ENCODE measurements at places on chromosomes 16 and 17.
A peak's percentile ranks its signal among the peaks of the same experiment; 100 is the strongest.

- no peak for DNase-seq
These were observed 12.8 kb downstream of the PLXDC1 start for GRCh38 chr17:39138431-39139160.

DNA sequence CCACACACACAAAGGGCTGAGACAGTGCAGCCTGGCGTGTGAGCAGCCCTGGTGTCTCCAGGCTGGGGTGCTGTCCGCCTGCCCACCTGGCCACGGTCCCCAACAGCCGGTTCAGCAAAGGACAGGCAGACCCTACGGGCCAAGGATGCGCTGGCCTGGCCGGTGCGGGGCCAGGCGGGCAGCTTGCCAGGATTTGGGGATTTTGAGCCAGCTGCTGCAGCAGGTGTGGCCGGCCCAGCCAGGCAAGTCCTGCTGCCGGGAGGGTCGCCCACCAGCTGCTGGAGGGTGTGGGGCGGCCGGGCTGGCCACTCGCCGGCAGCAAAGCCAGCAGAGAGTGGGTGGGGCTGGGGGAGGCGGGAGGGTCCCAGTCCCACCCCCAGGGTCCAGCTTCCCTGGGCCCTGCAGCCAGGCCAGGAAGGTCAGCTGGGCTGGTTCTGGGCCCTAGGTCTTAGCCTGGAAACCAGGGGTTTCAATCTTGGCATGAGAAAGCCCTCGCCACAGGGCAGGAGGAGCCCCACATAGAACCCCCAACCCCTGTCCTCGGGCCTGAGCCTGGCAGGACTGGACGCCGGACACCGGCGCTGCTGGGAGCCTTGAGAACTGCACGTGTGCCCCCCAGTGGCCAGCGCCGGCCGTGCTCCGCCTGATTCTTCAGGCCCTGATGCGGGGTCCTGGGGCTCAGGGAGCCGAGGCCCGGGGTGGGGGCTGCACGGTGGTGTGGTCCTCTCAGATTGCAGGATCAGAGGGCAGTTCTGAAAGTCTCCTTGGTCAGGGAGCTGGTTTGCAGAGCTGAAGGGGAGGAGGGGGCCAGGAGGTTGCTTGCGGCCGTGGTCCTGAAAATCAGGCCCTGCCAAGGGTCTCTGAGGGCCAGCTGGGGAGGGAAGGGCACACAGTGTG is 17.6 kb upstream of the SSTR5 start:
- DNase-seq, result no peak

GRCh38 chr16:49826515-49826914 is 29.4 kb downstream of the ZNF423 start:
- DNase-seq, result no peak

- peak; percentile 29 for DNase-seq
These were observed 119.8 kb upstream of the CDH13 start for GRCh38 chr16:82506692-82507670.

DNA sequence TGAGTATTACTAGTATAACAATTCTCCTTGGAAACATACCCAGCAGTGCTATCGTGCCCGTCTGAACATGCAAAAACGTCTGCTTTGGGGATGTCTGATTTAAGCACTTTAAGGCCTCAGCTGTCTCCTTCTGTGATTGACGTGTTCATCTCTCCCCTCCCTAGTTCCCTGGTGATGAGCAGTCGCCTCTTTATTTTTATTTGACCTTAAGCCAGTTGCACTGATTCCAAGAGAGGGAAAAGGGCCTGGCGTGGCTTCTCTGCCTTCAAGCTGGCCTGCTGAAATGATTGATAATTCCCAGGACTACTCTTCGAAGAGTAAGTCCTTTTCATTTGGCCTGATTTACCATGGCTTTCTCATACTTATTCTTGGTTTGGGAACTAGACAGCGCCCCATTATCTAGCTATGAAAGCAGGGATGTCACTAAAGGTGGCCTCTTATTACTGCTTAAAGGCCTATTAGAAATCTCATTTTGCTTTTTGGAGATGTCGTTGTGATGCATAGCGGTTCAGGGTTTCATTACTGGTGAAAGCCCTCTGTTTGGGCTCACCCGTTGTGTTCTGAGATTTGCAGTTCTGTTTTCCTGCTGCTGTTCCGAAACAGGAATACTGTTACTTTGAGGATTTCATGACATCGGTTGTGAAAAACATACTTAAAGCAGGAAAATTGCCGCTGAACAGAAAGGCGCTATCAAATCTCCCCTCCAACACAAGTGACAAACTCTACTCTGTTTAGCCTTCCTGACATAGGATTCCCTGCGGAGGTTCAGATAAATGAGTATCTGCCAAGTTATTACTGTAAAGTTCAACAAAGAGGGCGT is 65.5 kb downstream of the IQCK start:
- no peak for DNase-seq

GRCh38 chr17:50939795-50940684 is 73.9 kb upstream of the TOB1 start:
- DNase-seq, result no peak

DNA sequence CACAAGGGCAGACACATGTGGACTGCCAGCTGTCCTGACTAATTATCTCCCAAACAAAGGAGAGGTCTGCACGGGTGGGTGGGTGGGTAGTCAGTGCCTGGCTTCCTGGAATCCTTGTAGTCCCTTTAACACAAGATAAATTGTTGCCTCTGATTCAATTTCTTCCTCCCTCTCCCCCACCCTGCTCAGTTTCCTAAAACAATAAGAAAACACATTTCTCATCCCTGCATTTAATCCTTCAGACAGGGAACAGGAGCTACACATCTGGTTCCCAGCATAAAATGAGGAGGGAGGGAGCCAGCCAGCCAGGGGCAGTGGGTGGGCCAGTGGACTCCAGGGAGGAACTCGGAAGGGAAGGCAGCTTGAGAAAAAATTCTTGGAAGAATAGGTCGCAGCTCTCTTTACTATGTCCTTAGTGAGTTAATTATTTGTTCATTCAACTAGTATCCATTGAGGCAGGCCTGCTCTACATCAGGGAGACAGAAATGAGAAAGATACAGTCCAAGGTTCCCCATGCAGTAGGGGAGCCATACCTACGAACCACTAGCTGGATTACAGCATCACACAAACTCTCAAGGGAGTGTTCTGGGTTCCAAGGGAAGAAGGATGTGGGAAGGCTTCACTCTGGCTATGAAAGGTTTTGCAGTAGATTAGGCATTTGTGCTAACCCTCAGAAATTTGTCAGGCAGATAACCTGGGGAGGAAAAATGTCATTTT is 58.3 kb downstream of the CCT6B start:
- no peak for DNase-seq

GRCh38 chr17:4711661-4712181 is 1.3 kb downstream of the ARRB2 start:
- no peak for DNase-seq

GRCh38 chr17:45848868-45849535 is 4.3 kb downstream of the SPPL2C start:
- DNase-seq, result no peak

- no peak for DNase-seq
These were observed 739 bp upstream of the FAM117A start for GRCh38 chr17:49764559-49765180.

- DNase-seq, result no peak
These were observed 105.9 kb upstream of the SEC14L1 start for GRCh38 chr17:77034677-77035424.

GRCh38 chr17:81396278-81396721 is 1.0 kb downstream of the BAHCC1 start:
- DNase-seq, result no peak

GRCh38 chr17:55466671-55467070 is 44.6 kb downstream of the SMIM36 start:
- no peak for DNase-seq

GRCh38 chr16:17231972-17232371 is 238.8 kb downstream of the XYLT1 start:
- DNase-seq, result no peak

- DNase-seq, result no peak
These were observed 110.0 kb upstream of the PSMD7 start for GRCh38 chr16:74186561-74186971.

DNA sequence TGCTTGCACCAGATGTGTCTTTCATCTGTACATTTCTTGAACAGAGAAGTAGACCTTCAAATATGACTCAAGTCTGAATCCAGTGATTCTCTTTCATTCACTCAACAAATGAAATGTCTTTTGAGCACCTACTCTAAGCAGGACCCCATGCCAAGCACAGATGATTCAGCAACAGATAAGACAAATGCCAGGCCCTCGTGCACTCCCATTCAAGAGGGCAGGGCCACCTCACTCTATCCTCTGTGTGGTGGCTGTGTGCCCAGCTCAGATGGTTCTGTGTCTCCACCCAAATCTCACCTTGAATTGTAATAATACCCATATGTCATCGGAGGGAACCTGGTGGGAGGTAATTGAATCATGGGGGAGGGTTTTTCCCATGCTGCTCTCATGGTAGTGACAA is 74.1 kb upstream of the NKD1 start:
- DNase-seq, result no peak

GRCh38 chr17:65531256-65532100 is 30.0 kb downstream of the AXIN2 start:
- no peak for DNase-seq

DNA sequence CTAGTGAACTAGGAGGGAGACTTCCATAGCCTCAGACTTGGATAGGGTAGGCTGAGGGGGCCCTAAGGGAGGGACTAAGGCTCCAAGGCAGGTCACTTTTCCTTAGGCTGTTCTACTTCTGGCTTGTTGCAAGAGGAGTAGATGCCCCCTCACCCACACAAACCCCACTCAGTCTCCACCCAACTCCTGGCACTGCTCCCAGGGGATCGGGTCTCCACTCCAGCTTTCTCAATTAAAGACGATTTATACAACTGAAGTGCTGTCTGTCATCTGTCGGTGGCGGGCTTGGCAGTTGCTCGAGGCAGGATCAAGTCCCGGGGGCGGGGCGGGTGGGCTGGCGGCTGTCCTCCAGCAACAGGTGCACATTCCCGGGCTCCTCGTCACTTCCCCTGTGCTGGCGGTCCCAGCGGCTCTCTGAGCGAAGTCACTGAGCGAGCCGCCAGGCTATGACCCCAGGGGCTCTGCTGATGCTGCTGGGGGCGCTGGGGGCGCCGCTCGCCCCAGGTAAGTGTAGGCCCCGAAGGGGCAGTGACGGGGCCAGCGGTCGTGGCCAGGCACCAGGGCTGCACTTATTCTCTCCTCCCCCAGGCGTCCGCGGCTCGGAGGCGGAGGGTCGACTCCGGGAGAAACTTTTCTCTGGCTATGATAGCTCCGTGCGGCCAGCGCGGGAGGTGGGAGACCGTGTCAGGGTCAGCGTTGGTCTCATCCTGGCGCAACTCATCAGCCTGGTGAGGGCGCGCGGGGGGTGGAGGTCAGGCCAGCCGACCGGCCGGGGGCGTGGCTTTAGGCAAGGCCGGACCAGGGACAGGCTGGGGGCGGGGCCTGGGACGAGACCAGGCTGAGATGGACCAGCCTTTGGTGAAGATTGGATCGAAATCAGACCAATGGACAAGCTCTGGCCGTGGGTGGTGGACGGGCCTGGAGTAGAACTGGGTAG is at the start of gene CHRNB1:
Gene CHRNB1 (plus strand): TSS at position 380 of the 937 bp plus-strand sequence. CDS start 67 bp downstream, at position 447.
- DNase-seq, result no peak

- DNase-seq, result no peak
These were observed 1.2 kb upstream of the METTL26 start for GRCh38 chr16:637081-638018.

GRCh38 chr17:34114174-34114573 is 140.9 kb upstream of the CCL2 start:
- no peak for DNase-seq

All from NCI-H187 (cell line).